Stimulated activated CD8-positive, alpha-beta memory T cell treated with anti-CD3 and anti-CD28 coated beads, Interleukin-15, amount 100 ng/mL, for 1 hour (primary cell): ENCODE measurements at places on chromosomes 12 and 14.

GRCh38 chr14:57153286-57153685, 115.4 kb downstream of the EXOC5 start:
- DNase-seq = no peak

DNA sequence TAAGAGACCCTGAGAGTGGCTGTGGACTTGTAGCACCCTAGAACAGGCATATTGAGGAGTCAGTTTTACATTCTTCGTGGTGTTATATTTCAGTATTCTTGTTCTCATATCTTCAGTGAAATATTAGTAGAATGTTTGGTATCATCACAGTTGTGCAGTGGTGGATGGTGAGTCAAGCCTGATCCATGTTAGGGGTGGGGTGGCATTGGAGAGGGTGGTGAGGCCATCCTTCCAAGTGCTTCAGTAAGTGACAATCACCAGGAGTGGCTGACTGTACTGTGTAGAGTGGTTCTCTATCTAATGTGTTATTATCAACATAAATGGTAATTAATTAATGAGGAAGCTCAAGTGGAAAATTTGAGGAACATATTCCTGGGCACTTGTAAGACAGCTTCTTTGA, 197.7 kb upstream of the SLC16A7 start:
- no peak for DNase-seq

GRCh38 chr12:125431516-125431915, 366.3 kb downstream of the AACS start:
- no peak for DNase-seq

DNA sequence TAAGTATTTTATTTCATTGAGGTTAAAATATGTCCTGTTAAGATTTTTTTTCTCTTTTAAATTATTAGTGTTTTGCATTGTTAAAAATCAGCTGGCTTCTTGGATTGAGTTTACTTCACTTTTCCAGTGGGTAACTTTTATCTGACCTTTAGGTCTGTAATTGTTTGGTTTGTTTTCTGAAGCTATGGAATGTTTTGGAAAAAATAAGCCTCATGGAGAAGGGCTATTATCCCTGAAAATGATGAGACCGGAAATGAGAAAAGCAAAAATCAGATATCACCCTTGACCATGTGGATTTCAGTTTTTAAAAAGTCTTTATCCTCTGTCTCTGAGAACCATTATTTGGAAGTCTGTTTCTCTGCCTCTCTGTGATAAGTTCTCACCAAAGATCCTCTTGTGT, 180.9 kb downstream of the RAD51B start:
- no peak for DNase-seq

- DNase-seq = no peak
Measured at GRCh38 chr12:5881101-5881606, 63.9 kb downstream of the ANO2 start.

- DNase-seq = no peak
Measured at GRCh38 chr12:113392520-113392919, 11.2 kb downstream of the SDS start.

- DNase-seq = no peak
Measured at GRCh38 chr12:50572760-50573159, 68.0 kb downstream of the DIP2B start.

DNA sequence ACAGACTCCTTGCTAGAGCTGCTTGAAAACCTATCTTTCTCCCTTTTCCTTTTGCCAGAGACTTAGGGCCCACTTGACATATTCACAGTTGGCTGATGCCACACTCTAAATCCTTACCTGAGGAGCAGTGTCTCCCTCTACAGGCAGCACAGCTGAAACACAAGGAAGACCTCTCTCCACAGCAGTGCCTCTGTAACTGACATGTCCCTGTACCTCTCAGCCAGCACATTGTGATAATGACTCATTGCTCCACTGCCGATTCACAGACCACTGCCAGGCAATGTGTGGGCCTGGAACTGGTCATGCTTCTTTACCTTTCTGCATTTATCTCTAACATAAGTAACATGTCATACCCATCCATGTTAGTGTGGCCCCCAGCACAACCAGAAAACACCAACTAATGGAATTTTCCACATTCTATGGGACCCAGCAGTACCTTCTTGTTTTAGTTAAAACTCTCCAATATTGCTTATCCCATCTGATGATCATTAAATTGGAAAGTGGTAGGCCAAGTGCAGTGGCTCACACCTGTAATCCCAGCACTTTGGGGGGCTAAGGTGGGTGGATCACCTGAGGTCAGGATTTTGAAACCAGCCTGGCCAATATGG, 56.5 kb downstream of the GTF2A1 start:
- DNase-seq = no peak

DNA sequence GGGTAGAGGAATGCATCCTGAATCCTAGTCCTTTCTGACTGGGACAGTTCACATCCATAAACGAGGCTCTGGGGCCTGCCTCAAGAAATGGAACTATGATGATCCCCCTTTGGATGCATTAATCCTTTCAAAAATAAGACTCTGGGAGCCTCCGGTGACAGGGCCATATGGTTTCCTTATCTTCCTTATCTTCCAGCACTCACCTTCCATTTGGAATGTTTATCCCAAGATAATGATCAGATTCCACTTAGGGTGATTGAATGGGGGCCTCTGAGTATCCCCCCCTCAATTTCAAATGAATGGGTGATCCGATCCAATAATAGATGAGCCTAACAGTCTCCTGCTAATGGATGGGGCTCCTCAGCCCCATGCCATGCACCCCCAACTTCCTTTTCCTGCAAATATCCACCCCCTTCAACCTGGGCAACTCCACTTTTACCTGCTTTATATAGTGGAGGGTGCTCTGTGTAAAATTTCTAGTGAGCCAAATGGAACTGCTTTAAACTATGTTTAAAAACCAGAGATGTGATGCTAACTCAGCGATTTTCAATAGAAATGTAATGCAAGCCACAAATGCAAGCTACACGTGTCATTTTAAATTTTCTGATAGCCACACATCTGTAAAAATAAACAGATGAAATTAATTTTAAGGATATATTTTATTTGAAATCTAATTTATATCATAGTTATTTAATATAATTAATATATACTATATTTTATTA, 157.8 kb downstream of the ZFP36L1 start:
- DNase-seq = no peak

GRCh38 chr14:103762036-103762435, 46.4 kb downstream of the ZFYVE21 start:
- no peak for DNase-seq

DNA sequence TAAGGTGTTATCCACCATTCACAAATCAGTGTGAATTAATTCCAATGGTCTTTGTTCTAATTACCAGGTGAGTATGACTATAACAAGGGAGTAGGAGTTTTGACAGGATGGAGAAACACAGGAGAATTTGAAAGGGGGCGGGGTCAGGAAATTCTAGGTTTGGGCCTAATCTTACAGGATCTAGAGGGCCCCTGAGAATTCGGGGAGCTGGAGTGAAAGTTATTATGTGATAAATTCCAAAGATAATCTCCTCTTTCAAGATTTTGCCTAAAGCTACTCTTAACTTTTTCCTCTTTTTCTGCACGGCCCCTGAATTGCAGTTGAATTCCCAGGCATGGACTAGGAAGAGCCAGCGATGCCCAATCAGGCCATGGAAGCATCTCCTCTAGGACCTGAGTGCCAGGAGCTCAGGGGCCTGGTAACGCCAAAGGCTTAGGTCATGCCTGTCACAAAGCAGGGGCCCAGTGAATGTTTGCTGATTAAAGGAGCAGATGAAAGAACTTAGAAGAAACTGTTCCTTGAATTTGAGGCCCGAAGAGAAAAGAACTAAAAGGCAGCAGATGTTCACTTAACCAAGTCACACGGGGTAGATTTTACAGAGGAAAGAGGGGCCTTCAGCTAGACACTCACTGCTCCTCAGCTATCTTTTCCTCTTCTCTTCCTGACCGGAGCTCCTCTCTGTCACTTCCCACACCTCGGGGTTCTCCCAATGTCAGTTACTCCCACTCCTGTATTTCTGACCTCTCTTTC, 195.5 kb downstream of the PPM1H start:
- DNase-seq = no peak

GRCh38 chr12:111121840-111122239, 201.5 kb upstream of the MYL2 start:
- no peak for DNase-seq

GRCh38 chr12:1496162-1496900, 98.0 kb downstream of the FBXL14 start:
- no peak for DNase-seq

DNA sequence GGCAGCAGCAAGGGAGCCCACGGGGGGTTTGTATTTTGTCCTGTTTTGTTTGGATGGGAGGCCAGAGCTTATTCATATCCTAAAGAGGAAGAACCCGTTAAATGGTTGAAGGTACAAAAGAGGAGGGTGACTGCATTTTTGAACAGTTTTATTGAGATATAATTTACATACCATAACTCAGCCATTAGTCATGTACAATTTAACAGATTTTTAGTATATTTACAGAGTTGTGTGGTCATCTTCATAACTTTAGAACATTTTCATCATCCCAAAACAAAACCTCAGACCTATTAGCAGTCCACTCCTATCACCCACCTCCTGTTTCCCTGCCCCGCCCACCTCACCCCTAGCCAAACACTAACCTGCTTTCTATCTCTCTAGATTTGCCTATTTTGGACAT, 12.6 kb downstream of the NRDE2 start:
- no peak for DNase-seq

GRCh38 chr12:92431146-92431545, 271.6 kb upstream of the PLEKHG7 start:
- DNase-seq = no peak

- no peak for DNase-seq
Measured at GRCh38 chr14:92534932-92535643, 21.5 kb downstream of the RIN3 start.

DNA sequence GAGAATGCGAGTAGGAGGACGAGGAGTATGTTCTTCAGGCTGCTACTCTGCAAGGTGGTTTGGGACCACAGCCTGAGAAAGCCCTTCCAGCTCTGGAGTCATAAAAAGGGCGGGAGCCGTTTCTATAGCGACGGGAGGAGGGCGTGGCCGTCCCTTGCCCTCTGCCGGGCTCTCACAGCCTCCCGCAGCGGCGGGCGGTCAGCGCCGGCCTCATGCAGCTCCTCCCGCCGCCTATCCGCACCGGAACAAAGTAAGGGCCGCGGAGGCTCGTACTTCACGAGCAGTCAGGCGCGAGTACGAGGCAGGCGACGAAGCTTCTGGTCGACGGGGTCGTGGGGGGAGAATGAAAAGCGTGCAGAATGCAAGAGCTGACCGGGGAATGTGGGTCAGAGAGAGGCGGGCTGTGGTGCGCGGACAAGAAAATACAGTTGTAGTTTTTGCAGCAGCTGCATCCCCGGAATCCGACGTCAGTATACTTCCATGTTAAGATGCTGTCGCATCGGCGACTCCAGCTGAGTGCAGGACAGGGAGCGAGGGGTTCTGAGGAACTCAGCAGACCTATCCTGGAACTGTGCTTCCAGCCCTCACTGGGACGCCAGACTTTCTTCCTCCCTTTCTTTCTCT, at the start of gene DYRK4:
Gene DYRK4 (plus strand): TSS at position 175 of the 624 bp plus-strand sequence. CDS start 38 bp downstream, at position 213.
- no peak for DNase-seq

- DNase-seq = no peak
Measured at GRCh38 chr12:74563927-74564326, 26.3 kb downstream of the ATXN7L3B start.

DNA sequence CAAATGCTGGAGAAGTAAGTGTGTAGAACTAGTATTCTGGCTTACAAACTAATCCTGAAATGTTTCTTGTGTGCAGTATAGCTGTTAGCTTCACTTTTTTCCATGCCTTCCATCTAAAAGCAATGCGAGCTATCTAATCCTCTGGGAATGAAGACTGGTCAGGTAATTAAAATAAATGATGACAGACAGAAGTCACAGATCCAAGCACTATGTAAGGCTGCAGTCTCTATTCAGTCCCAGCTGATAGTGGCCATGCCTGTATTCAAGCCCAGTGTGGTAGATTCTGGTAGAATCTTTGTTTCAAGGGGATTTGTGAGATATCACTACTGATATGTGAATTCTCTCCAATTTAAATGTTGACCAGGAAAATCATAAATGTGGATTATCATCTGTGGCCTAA, 637.2 kb downstream of the TMTC2 start:
- DNase-seq = no peak

DNA sequence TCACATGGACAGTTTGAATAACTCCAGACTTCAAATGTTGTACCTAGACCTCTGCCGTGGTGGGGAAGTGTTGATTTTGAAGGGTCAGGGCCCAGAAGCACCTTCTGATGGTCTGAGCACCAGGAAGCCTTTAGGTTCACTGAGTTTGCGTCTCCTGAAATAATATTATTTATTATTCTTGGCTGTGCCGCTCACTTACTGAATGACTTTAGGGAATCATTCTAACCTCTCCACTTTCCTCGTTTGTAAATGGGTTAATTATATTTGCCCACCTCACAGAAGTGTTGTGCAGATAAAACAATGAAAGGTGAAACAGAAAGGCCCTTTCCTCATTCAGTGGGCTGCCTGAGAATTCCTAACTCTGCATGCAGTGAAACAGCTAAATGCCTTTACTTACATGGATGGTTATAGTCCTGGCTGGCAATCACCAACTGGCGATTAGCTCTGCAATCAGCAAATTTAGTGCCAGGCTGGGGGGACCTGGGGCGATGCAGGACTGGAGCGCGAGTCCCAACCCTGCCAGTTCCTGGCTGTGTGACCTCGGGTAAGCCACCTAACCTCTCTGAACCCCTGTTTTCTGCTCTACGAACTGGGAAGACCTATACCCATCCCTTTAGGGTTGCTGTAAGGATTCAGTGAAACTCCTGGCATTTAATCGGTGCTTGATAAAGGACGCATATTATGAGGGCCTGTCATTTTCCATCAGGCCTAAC, 57.5 kb downstream of the MAP1LC3B2 start:
- no peak for DNase-seq

- no peak for DNase-seq
Measured at GRCh38 chr12:93243689-93244513, 133.8 kb upstream of the NUDT4 start.

- DNase-seq = no peak
Measured at GRCh38 chr12:11859705-11860425, 210.4 kb downstream of the ETV6 start.
